Activated T-cell treated with anti-CD3 and anti-CD28 coated beads, Interleukin-2, amount 50 U/mL, for 48 hours (primary cell): ENCODE measurements at places on chromosomes 13 and 19.

DNA sequence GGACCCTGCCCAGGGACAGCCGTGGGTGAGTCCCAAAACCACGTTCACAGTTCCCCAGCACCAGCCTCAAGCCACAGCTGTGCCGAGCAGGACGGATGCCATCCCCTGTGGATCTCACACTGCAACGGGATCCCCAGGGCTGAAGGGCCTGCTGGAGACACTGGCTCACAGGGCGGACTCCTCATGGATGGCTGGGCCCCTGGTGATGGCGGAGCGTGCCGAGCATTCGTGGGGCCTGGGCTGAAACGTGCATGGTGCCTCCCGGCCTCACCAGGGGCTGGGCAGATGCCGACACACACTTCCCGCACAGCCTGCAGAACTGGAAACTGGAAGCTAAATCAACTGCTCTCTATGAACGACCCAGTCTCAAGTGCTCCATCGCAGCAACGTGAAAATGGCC is 9.6 kb downstream of the RNF126 start:
- DNase-seq, result no peak

DNA sequence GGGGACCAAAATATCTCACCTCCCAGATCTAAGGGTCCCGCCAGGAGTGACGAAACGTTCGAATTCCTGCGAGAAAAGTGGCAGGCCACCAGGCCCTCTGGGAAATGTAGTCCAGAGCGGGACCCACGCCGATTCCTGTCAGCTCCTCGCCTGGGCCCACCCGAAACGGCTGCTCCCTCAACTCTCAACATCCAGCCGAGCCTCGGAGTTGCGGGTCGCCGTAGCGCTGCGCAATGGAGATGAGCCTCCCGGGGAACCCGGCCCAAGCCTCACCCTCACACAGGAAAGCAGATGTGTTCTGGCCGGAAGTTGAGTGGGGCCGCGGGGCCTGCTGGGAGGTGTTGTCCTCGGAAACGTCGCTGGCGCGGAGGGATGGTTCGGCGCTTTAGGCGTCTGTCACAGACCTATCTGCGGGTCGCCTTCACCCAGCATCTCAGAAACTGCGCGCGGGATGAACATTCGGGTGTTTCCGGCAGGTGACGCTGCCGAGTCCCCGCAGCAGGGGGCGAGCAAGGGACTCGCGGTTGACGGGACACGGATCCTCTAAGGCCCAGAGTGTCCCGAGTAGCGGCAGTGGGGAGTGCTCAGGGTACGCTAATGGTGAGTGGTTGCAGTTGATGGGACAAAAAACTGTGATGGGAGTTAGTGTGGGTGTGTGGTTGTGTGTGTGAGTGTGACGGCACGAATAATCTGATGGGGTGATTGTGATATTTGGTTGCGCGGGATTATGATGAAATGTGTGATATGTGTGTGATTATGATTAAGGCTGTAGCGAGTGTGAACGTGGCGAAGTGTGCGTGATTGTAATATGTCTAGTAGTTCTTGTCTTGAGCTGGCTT is at the start of the genes ZNF568 and ZNF829:
Gene ZNF568 (plus strand): TSS at position 341 of the 839 bp plus-strand sequence. CDS start 6,439 bp downstream, outside the sequence.
Gene ZNF829 (minus strand): TSS at position 300 of the 839 bp plus-strand sequence. CDS start 1,124 bp downstream, outside the sequence.
- DNase-seq, result peak; percentile 93

- DNase-seq, result no peak
These were observed 16.8 kb downstream of the ADGRE2 start for GRCh38 chr19:14761607-14762006.

GRCh38 chr19:19347401-19348110 is 26.9 kb downstream of the MAU2 start:
- no peak for DNase-seq

- no peak for DNase-seq
These were observed 1090.0 kb downstream of the SLITRK5 start for GRCh38 chr13:88761145-88761544.

DNA sequence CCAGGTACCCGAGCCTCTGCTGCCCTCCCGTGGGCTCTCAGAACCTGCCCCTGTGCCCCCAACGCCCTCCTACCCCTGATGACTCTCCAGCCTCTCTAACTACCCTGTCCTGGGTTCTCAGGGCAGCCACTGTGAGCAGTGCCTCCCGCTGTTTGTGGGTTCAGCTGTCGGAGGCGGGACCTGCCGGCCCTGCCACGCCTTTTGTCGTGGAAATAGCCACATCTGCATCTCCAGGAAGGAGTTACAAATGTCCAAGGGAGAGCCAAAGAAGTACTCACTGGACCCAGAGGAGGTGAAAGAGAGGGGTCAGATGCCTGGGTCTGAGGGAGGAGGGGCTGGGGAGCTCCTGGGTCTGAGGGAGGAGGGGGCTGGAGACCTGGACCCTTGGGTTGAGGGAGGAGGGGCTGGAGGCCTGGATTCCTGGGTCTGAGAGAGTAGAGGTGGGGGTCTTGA is 20.0 kb downstream of the CNFN start:
- DNase-seq, result no peak

DNA sequence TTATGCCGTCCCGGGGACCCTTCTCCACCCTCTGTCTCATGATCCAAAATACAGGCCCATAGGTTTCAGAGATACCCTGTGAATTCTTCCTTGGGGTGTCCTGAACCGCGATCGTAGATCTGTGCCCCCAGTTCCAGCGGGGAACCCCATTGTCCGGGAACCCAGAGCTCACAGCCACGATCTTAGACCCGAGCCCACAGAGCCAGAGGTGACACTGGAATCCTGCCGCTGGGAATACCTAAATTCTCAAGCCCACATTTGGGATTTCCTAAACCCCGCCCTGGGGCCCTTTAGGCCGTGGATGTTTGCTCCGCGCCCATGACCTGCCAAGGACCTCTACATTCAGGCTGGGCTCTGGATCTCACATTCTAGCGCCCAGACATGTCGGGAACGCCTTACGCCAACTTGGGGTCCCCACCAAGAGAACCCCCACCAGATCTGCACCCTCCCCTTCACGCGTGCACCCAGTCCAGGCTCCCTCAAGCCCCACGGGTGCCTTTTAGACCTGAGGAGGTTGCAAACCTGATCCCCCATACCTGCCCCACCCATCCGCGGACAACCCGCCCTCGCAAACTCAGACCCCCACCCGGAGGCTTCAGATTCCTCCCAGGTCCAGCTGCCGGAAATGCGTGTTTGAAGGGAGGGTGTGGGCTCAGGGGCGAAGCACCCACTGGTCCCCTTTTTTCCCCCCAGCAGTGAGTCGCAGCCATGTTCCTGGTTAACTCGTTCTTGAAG is 605 bp downstream of the CAPNS1 start:
- DNase-seq, result peak; percentile 72

DNA sequence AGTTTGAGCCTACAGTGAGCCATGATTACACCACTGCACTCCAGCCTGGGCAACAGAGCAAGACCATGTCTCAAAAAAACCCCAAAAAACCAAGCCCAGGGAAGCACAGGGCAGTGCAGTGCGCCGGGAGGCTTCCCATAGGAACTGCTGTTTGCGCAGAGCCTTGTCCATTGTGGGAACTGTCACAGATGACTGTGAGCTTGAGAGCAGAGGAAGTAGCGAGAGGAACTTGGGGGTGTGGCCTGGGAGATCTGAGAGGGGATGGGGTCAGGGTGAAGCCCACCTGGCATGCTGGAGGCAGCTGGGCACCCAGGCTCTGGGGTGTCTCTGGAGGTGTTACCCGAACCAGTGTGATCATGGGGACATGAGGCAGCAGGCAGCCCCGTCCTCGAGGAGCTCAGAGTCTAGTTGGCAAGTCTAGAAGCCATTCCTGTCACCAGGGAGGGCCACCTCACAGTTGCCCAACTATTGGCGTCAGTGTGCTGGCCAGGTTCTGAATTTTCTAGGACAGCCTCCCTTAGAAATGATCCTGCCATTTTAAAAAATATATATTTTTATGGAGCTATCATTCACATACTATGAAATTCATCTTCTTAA is 10.4 kb downstream of the KDM4B start:
- no peak for DNase-seq

- no peak for DNase-seq
These were observed 3.8 kb downstream of the RPL13A start for GRCh38 chr19:49491030-49491803.

GRCh38 chr13:107865318-107865575 is 350.1 kb downstream of the LIG4 start:
- DNase-seq, result no peak
